ENCODE measurements at places on chromosomes 7 and 10.

DNA sequence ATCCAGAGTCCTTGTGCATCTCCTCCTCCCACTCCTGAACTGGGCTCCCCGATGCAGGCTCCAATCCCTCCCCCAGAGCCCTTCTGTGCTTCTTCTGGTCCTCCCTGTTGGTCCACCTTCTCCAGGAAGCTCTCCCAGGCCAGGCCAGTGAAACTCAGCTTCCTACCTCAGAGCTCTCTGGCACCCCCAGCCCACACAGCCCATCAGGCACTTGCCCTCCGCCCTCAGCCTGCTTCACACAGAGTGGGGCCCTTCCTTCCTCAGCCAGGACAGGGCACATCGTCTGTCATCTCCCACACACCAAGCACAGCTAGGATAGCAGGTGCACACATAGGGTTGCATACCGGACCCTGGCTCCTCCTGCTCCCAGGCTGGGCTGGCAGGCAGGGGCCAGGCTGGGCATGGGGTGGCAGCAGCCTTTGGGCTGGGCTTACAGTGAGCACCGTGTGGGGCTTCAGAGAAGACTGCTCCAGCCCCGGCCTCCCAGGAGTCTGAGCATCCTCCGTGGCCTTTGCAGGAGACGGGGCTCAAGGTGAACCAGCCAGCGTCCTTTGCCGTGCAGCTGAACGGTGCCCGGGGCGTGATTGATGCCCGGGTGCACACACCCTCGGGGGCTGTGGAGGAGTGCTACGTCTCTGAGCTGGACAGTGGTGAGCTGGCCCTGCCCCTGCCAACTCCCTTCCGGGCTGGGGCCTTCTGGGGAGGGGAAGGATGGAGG lies 6.5 kb upstream of the ATP6V1F start:
- no peak for DNase-seq

- no peak for DNase-seq
Observed at GRCh38 chr10:117266400-117266799, 25.5 kb downstream of the SLC18A2 start.

DNA sequence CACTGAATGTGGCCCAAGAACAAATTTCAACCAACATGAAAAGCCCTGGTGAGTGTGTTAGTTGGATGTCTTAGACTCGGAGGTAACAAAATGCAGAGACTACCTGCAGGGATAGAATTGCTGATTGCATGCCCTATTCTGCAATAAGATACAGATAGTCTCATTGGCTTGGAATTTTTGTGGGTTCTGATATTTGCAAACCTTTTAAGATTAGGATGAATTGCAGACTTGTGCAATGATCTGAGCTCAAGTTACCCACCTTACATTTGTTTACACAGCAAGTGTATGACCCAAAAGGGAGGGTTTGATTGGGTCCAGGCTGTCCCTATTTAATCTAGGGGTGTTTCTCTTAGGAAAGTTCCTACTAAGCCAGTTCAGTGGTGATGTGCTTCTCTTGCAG lies 45.4 kb downstream of the GPR37 start:
- no peak for DNase-seq

DNA sequence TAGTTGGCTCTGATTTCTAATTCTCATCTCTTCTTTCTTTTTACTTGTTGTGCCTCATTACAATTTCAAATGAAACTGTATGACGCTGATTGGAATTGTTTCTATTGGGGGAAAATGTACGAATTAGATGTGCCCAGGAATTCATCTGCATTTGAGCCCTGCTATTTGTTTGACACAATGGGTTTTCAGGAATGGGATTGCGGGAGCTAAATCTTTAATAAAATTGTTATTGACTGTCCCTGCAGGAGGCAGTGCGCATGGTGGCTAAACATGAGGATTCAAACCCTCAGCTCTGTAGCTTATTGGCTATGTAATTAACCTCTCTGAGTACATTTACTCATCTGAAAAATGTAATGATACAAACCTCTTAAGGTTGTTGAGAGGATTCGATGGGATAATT lies 181.6 kb downstream of the NXPH1 start:
- no peak for DNase-seq

- DNase-seq: no peak
Observed at GRCh38 chr7:99035723-99036545, 108.0 kb downstream of the SMURF1 start.

GRCh38 chr10:93062514-93063143 lies 2.0 kb downstream of the CYP26C1 start:
- DNase-seq: peak; percentile 27

- no peak for DNase-seq
Observed at GRCh38 chr7:95398155-95398940, 2.2 kb upstream of the PON3 start.
